Stimulated activated CD4-positive, alpha-beta T cell treated with anti-CD3 and anti-CD28 coated beads, TNF-alpha, amount 100 ng/mL, for 1 hour (primary cell): ENCODE measurements at places on chromosomes 5 and 9.

- DNase-seq, result no peak
Measured at GRCh38 chr5:96487859-96488258, 54.8 kb upstream of the PCSK1 start.

DNA sequence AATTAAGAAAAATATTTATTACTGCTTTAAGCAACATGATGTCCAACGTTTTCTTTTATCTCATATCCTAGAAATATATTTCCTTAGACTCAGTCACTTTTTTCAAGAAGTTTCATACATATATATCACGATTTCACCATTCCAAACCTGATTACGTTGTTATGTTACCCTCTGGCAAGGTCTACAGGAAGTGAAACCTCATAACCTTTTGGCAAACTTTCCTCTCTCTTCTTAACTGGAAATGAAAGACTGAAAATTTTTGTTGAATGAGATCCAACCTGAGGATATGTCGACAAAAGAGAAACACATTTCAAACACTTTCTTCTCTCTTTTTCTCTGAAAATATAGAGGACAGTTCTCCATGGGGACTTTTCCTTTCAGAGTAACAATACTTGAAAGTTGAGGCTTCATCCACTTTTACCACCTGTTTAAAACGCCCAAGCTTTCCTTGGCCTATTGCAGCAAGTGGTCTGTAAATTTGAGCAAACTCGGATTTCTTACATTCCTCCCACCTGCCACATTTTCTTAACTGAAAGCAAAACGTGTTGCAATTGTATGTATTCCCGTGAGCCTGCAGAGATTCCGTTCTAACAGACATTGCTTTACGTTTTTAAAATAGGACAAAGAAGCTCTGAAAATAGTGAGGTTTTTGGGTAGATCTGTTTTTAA lies 298.1 kb downstream of the CETN3 start:
- no peak for DNase-seq

DNA sequence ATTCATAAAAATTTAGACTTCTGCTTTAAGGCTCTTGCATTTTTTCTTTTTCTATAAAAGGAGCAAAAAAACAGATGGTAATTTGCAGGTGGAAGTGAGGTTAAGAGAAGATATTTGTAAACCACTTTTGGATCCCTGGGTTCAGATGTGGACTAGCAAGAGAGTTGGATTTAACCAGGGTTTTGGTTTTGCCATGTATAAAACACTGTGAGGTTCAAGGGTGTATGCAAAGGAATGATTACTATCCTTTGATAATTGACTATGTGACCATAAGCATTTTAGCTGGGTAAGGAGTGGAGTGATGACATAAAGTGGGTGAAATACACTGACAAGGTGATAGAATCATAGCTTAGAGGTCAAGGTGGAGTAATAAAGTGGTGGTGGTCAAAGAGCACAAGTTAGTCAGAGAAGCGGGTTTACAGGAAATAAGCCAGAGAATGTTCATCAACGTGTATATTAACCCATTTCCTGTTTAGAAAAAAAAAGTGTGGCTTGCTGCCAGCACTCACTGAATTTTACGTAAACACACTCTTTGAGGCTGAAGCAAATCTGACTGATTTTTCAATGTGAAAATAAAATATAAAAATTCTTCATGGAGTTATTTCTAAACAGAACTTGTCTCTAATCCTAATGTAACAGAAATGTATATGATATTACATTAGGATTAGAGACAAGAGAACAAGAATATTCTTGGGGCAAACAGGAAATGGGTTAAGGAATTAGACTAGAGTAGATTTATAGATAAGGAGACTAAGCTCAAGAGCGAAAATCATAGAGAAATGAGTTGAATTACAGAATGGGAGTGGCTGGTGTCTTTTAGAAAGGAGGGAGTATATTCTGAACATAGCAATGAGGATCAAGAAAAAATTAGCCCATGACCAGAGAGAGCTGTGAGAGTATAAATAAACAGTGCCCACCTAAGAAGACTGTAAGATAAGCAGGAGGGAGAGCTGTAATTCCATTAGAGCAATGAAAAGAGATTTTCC lies 74.5 kb downstream of the CDKN2A start:
- DNase-seq, result no peak

DNA sequence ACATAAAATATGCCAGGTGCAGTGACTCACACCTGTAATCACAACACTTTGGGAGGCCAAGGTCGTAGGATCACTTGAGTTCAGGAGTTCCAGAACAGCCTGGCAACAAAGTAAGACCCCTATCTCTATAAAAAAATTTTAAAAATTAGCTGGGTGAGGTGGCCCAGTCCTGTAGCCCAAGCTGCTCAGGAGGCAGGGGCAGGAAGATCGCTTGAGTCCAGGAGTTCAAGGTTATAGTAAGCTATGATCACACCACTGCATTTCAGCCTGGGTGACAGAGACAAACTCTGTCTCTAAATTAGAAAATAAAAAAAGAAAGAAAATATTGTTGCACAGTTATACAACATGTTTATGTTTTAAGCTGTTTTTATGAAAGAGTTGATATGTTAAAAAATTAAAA lies 6.8 kb downstream of the CENPK start:
- DNase-seq, result no peak

GRCh38 chr9:33106827-33107621 lies 30.6 kb upstream of the SMU1 start:
- DNase-seq, result no peak

DNA sequence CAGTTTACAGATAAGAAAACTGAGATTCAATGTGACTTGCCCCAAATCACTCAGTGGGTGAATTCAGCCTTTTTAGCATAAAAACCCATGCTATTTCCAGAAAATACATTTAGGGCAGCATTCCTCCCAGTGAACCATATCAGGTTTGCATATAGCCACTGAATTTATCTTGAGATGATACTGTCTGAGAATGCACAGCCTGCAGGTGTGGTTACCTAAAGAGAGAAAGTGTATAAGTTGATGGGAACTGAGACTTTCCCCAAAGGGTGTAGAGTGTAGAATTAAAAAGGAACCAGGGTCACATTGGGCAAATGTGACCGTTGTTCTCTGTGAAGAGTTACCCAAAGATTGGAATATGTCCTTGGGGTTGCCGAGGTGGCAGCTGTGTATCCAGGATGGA lies 100.0 kb upstream of the PIK3R1 start:
- DNase-seq, result no peak

GRCh38 chr9:112887381-112887780 lies 3.3 kb downstream of the SLC46A2 start:
- DNase-seq, result no peak

DNA sequence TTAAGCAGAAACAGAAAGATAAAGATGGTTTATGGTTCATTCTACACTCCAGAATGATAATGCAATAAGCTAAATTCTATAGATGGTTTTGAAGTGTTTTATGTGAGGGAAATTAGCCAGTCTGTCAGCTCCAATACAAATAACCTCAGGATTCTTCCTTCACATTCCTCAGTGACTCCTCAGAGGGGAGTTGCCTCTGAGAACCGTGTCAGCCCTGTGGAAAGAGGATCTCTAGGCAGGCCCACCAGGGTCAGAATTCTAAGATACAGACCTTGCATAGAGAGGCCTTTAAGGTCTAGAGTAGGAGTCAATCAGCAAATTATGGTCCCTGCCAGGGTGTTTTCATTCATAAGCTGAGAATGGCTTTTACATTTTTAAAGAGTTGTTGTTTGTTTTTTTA lies 26.6 kb downstream of the RUSC2 start:
- DNase-seq, result no peak

DNA sequence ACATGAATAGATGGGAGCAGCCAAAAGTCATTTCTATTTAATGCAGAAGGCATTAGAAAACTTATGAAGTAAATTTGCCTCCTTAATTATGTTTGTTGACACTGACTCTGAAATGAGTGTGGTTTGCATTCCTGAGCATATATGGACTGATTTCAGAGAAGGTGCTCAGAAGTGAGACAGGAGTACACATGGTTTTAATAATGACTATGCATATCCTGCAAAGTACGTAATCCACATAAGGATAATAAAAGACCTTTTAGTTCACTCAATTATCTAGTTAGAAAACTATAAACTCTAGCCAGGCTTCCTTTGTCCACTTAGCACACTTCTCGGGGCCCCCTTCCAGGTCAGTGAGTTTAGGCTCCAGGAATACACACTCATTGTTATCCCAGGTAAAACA lies 75.7 kb upstream of the SNX2 start:
- no peak for DNase-seq

- no peak for DNase-seq
Measured at GRCh38 chr9:136141682-136142413, 23.2 kb upstream of the TMEM250 start.

DNA sequence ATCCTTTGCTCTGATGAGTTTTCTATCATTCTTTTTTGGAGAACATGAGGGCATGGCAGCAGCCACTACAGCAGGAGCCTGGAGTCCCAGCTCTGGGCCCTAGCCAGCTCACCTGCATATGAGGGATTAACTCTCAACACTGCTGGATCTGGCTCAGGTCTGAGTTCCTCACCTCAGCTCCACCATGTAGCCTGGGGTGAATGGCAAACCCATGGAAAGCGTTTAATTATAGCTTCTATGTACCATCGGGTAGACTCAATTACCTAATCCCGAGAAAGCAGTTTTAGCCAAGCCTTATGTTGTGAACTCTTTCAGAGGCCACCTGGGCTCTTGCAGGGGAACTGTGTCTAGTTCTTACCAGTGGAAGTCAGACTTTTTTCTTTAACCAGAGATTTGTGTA lies 3.9 kb upstream of the S100Z start:
- DNase-seq, result no peak

DNA sequence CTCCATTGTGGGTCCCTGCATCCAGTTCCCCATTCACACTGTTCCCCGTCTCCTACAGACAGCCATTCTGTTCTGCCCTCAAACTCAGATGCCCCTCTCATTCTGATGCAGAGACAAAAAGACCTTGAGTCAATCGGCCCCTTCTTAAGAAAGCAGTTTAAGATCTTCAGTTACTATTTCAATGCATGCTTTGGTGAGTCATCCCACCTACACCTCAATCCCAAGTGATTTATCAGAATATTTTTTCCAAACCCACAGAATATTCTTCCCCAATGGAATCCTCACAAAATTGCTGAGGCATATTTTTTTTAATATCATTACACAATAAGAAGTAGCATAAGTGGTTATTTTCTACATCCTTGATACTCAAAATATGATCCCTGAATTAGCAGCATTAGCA lies 92.4 kb upstream of the SLC1A1 start:
- DNase-seq, result no peak

- no peak for DNase-seq
Measured at GRCh38 chr5:107455111-107455544, 215.6 kb downstream of the EFNA5 start.

DNA sequence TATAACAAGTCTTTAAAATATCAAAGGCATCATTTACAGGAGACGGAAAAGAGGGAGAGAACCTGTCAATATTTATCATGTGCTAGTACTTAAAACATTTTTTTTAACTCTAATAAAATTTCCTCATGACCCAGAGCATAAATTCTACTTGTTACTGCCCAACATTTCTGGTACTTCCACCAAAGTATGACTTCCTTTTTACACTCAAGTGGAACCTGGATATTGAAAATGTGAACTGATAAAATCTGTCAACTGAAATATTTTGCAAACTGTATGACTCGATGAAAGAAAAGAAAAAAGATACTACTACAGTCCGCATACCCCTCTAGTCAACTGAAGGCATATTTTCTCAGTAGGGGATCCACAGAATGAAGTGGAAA lies 37.1 kb downstream of the FAM13B start:
- DNase-seq, result no peak

DNA sequence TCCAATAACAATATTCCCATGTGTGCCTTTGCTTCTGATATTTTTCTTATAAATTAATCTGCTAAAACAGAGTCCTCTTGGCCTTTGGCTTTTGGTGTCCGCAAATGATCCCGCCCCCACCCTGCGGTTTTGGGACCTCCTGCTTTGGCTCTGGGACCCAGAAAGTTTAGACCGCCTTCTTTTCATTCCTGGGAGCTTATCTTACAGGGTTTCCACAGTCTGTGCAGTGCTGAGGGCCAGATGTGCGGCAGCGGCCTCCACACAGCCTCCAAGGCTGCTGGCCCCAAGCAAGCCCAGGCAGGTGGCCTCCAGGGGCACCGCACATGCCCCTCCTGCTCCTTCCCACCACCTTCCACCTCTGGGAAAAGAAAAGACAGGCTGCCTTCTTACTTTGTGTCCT lies 191.5 kb downstream of the ERCC6L2 start:
- DNase-seq, result no peak

GRCh38 chr5:138606378-138607064 lies 31.3 kb upstream of the HSPA9 start:
- no peak for DNase-seq

DNA sequence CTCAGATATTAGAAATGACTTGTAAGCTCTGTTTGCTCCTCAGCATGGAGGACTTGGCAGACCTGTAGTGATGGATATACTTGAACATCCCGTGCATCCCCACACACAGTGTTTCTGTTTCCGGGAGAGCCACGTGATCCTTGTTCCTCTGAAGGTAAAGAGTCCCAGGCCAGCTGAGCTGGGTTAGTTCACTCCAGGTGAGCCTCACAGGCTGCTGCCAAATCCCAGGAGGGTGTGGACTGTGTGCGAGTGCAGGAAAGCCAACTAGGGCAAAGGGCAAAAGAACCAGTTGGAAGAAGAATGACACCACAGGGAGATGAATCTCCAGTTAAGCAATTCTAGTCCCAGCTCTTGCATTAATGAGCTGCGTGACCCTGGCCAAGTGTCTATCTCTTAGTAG lies 10.4 kb upstream of the TOMM5 start:
- DNase-seq, result no peak

GRCh38 chr9:85178474-85178873 lies 508.9 kb downstream of the NTRK2 start:
- no peak for DNase-seq

DNA sequence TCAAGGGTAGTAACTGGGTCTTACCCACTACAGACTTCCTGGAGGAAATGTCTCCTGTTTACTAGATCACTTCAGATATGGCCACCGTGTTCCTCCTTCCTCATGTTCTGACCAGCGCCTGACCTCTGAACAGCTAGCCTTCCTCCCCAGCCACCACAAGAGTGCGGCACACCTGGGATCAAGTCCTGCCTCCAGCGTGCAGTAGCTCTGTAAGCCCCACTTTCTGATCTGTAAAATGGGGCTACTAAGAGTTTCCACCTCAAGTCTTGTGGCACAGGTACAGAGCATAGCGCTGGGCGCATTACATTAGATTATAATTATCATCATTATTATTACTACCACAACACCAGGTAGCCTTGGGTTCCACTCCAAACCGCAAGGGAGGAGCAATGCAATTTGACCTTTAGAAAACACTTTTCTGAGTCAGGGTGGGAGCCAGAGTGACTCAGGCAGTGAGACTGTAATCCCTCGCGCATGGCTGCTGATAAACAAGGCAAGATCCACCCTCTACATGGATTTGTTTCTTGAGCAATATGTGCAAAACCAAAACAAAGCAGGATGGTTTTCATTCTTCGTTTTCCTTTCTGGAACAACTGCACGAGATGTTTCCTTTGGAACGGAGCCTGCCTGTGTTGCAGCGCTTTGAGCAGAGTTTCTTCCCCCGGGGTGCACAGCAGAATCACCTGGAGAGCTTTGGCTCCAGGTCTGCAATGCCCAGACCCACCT lies 65.0 kb upstream of the ANGPTL2 start:
- no peak for DNase-seq

GRCh38 chr5:130514984-130515690 lies 610.9 kb downstream of the CHSY3 start:
- DNase-seq, result no peak
